ENCODE measurements at places on chromosomes 16 and 17.

DNA sequence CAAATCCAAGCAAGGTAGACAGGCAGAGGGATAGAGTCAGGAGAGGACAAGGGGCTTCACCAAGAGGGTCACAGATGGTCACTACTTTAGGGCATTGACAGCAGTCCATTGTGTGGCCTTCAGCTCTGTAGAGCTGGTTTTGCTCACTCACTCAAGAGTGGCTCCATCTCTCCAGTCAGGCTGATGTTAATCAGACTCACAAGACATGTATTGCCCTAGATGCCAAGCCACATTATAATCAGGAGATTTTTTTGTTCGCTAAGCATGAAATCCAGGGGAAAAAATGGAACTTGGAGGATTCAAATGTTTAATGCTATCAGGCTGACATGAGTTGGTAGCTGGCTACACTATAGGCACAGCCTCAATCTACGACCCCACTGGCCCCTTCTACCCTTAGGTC is 32.5 kb downstream of the CD300LF start:
- DNase-seq, result no peak

DNA sequence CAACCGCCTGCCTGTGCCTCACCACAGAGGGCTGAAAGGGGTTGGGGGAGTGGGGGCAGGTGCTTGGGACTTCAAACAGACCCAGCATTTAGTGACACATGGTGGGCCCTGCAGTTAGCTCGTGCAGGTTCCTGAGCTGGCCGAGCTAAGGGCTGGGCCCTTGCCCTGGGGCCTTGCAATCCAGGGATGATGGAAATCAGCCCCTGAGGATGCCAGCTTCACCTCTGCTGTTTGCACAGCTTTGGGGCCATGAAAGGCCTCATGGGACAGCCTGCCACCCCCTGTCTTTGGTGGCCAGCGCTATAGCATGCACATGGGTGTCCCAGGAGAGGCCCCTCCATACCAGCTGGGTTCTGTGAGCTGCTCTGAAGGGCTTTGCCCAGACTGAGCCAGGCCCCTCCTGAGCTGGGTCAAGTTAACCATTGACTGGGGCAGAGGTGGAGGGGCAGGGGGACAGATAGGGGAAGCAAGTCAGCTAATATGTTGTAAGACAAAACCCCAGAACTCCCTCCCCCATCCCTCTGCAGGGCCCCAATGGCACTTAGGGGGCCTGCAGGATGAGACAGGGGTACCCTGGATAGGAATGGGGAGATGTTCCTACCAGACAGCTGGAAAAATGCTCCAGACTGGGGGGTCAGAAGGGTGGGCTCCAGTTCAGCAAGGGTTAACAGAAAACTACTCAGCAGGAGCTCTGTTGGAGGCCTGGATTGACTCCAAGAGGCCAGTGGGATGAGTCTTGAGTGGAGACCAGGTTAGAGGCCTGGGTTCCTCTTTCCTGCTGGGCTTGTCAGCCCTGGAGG is 692 bp downstream of the PRR15L start:
- no peak for DNase-seq

- DNase-seq, result no peak
Measured at GRCh38 chr17:4691686-4692085, 12.3 kb downstream of the PELP1 start.

GRCh38 chr17:76054112-76054476 is 18.2 kb downstream of the SRP68 start:
- no peak for DNase-seq

GRCh38 chr16:85689285-85689949 is 663 bp upstream of the GINS2 start:
- no peak for DNase-seq

DNA sequence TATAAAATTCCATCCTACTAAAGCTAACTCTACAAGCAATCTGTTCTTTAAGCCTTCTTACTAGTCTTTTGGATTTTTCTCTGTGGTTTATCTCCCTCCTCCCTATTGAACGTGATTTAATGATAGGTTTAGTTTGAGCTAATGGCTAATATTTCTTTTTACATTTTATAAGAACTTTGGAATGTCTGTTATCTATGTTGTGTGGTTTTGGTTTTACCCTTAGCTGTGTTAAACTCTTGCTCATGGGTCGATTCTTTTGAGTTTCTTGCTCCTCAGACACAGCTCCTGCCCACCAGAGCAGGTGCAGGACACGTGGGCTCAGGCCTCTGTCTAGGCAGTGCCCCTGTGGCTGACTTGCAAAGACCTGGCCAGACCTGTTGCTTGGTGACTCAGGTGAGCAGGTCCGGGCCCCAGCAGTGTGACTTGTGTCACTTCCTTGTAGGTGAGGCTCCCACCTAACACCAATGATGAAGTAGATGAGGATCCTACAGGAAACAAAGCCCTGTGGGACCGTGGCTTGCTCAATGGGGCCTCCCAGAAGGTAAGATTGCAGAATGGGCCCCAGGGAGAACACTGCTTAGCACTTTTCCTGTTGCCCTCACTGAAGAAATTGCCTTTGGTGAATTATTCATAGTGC is 45.1 kb downstream of the SF3B3 start:
- DNase-seq, result no peak

DNA sequence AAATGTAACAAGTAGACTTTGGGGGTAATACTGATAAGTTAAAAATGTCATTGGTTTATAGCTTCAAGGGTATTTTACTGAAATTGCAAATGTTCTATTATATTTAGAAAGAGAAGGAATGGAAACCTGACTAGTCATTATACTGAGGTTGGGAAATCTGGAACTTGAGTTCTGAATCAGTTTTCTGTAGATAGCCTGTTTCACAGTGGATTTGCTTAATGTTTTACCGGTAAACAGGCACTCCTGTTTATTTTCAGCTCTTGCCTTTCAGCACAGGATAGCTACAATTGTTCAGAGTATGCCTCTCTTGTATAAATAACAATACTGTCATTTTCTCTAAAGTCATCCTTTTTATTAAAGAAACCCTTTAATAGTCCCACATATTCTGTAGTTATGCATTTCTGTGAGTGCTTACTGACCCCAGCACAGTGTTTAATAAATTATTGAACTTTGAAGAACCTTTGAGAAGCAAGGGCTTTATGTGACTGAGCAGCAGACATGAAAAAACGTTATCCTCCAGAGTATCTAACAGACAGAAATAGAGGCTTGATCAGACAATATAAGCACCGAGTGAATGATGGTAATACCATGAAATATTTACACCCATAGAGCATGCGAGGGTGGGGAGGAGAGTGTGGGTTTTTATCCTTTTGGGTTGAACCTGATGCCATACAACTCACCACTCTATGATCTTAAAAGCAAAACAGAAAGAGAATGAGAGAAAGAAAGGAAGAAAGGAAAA is 58.2 kb downstream of the FTO start:
- no peak for DNase-seq

DNA sequence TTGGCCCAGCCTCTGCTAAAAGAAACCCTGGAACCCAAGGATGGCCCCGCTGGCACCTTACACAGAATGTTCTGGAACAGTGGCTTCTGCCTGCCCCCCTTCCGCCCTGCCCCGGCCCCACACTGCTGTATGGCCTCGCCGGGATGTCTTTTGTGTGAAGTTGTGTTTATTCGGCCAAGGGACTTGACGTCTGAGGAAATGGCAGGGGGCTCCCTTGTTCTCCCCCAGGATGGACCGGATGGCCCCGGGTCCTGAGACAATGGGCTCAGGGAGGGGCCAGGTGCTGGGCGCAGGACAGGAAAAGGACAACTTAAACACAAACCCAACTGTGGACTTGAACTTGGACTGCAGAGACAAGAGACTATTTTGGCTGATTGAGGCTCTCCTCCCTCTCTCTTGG is 81.6 kb upstream of the GSE1 start:
- DNase-seq, result no peak

GRCh38 chr16:10180771-10181163 is 1.5 kb downstream of the GRIN2A start:
- peak; percentile 63 for DNase-seq

DNA sequence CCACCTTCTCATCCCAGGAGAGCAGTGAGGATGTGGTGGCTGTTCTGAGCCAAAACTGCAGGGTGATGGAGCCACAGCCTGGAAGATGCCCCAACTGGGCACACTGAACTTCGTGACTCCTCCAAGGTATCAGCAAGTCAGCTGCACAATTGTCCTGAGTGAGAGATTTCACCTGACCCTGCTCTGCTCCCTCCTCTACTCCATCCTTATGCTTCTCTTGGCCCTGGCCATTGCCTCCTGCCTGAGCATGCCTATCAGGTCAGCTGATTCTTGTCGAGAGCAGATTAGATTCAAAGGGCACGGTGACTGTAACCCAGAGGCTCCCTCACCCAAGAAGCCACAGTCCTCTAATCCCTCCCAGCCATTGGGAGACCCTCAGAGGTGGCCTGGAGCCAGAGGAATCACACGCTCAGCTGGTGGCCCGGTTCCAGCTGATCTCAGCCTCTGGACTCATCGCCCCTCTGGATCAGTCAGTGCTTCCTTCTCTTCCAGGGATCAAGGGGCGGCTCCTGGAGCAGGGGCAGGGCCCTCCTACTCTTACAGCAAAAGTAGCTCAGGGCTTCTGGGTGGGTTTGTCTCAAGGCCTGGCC is 7.0 kb upstream of the CYB561 start:
- DNase-seq, result no peak

GRCh38 chr16:27232061-27232900 is 29.0 kb downstream of the KDM8 start:
- no peak for DNase-seq

- no peak for DNase-seq
Measured at GRCh38 chr16:72927199-72928089, 120.5 kb downstream of the ZFHX3 start.

DNA sequence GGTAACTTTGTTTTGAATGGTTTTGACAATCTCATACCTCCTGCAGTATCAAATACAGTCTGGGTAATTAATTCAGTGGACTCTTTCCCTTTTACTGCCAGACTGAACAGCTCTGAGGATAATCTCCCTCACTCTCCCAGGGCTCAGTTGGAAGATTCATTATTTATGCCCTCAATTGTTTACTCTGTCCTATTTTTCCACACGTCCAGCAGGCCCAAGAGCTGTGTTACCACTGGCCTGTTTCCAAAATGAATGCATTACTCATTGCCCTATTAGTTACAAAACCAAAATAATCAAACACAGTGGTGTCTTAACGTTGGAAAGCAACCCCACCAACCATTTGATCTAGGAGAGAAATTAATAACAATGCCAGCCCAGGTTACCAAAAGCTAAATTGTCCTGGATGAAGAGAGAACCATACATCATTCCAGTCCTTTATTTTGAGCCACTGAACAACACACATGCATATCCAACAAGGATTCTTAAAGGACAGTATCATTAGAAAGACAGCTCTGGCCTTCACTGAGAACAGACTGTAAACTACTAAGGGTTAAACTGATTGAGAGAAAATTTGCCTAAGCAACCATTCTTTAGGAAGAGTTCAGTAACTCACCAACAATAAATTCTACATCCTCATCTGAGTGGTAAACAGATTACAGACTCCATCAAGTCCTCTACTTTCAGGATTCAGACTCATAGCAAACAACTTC is 34.5 kb downstream of the FAM222B start:
- no peak for DNase-seq

DNA sequence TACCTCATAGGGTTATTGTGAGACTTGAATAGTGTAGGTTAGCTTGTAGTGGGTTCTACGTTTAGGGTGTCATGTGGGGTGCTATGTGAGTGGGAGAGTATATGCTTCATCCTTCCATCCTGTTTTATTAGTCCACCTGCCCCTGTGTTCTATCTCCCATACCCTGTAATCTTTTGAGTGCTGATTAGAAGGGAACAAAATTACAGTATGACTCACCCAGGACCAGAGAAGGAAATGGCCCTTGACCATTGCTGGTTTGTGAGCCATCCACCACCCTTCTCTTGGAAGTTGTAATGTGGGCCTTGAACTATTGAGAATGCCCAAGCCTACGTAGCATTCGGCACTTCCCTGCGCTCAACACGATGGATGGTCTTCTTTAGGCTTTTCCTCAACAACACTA is 17.1 kb downstream of the SAP30BP start:
- DNase-seq, result no peak

DNA sequence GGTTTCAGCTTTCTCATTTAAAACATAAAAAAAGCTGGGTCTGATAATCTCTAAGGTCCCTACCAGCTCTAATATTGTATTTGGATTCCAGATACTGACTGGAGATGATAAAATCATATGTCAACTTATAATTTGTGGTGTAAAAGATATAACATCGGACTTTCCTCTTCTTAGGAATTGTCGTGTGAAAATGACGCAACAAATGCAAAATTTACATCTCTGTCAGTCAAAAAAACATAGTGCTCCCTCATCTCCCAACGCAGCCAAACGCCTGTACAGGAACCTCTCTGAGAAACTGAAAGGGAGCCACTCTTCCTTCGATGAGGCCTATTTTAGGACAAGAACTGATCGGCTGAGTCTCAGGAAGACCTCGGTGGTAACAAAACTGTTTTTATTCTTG is 197.3 kb downstream of the ANKFN1 start:
- no peak for DNase-seq

DNA sequence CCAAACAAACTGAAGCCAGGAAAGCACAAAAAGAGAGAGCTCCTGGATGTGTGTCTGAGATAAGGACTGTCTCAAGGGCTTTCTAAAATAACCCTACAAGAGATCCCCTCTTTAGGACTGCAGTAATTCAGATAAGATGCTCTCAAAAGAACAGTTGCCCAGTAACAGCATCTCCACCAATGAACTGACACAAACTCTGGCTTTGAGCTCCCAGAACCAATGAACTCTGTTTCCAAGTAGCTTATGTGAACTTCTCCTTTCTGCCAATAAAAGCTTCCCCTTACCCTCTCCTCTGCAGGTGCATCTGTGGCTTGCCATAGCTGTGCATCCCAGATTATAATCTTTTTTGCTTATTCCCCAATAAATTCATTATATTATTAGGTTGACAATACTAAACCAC is 421.5 kb downstream of the SLC39A11 start:
- no peak for DNase-seq

DNA sequence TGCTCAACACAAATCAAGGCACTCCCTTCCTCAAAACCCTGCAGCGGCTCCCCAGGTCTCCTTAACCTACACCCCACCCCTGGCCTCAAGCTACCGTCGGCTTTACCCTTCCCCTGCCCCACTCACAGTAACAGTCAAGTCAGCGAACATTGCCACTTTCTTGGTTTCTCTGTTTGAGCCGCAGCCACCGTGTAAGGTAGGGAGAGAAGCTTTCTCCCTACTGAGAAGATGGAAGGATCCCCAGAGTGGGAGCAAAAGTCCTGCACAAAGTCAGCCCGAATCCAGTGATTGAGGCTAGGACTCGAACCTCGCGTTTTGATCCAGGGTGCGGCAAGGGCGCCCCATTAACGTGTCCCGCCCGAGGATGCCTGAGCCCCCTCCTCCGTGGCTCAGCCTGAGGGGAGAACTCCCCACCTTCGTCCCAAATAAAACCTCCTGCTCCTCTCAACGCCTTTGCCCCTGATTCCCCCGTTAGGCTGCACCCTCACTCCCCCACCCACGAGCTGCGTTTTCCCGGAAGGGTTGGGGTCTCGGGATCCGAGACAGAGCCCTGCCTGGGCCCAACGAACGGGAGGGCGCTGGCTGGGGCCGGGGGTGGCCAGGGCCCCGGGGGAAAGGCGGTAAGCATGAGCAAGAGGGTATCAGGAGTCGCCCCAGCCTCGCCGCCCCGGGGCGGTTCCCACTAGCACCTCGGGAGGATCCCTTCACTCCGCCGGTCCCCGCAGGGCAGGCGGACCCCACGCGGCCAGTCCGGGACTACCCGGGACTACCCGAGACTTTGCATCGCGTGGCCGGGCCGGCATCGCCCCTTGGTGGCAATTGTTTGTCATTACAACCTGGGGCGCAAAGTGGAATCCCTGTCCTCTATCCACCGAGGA is 9.9 kb upstream of the NAGS start:
- DNase-seq, result peak; percentile 67

All from dorsolateral prefrontal cortex (tissue), 122 donors.